Stimulated activated CD4-positive, alpha-beta T cell treated with anti-CD3 and anti-CD28 coated beads, Interleukin-1b, Interleukin-23, amount 100 ng/mL, for 24 hours (primary cell): ENCODE measurements at places on chromosomes 7 and 10.

DNA sequence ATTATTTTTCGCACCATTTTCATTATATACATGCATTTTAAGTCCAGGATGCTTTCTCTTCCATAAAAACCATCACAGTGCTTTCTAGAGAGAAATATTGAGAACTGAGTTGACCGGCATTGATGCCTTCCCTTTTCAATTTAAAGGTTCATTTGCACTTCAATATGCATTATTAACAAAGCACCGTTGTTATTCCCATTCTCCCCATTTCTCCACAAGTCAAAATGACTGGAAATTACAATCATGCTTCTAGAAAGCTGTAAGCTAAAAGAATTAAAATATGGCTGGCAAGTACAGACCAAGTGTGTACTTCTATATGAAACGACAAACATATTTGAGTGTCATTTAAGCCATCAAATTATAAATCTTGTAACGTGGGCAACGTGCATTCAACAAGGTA, 219.5 kb downstream of the FANK1 start:
- DNase-seq = no peak

- DNase-seq = no peak
Measured at GRCh38 chr10:12592967-12593366, 243.6 kb downstream of the CAMK1D start.

DNA sequence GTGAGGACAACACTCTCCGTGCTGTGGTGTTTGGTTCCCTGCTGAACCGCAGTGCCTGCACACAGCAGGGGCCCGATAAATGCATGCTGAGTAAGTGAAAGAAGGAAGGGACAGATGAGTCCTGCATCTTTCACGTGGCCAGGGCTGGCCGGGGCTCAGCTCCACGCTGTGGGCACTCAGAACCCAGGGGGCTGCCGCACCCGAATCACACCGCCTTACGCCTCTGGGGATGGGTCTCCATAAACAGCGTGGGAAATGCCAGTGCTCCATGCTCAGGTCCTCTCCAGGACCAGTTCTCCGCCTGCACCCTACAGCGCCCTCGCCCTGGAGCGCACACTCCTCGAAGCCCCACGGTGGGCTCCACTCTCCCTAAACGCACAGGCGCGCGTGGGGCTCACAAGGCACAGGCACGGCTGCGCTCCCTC, 38.1 kb downstream of the RASGEF1A start:
- DNase-seq = no peak

- DNase-seq = no peak
Measured at GRCh38 chr7:152462995-152463708, 27.3 kb upstream of the KMT2C start.

DNA sequence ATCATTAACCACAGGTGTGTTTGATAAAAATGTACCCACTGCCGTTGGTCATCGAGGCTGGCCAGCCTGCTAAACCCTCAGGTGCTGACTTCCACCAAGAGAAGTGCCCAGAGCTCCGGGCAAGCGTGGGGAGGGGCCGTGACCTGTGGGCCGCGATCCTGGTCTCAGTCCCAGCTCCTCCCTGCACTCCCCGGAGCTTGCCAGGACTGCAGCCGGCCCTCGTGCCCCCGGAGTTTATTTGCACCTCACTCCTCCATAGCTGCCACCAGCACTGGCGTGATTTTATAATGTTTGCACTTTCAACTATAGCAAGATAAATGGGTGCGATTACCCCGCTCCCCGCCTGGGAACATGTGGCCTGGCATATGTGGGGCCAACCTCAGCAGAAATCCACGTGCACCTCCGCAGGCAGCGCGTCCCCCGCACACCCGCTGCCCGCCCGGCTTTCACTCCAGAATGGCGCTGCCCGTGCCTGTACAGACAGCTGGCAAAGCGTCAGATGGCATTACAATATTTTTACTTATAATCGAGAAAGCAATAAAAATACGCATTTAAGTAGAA, 30.8 kb downstream of the UNCX start:
- no peak for DNase-seq

GRCh38 chr7:135964274-135964673, 12.9 kb downstream of the MTPN start:
- DNase-seq = no peak

DNA sequence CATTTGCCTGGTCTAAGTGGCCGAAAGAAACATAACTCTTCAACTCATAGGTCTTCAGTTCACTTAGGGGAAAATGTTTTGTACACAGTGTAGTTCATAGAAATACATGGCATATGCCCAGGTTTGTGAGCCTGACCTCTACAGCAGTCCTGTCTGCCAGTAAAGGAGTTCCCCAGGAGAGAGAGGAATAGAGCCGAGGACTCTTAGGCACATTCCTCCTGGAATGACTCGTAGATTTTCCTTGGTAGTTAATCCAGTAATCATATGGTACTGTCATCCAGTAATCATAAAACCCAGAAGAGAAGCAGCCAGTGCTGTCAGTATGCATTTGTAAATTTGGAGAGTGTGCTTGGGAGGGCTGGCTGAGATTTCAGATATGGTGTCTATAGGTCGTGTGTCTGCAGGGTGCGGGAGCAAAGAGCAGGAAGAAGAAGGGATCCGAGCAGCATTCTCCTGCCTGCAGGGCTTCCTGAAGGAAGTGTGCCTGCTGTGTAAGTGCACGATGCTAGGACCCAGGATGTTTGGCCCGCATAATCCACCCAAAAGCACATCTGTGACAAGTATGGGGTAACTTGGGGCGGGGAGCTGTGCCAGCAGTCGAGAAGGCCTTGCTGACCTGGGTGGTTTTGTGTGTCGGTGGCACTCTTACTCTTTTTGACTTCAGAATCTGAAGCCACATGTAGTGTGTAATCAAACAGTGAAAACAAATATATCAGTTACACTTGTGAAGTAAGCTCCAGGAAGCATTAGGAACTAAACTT, 13.9 kb downstream of the EIF4H start:
- no peak for DNase-seq

- peak; percentile 9 for DNase-seq
Measured at GRCh38 chr7:17022920-17023319, 141.1 kb upstream of the AGR3 start.

DNA sequence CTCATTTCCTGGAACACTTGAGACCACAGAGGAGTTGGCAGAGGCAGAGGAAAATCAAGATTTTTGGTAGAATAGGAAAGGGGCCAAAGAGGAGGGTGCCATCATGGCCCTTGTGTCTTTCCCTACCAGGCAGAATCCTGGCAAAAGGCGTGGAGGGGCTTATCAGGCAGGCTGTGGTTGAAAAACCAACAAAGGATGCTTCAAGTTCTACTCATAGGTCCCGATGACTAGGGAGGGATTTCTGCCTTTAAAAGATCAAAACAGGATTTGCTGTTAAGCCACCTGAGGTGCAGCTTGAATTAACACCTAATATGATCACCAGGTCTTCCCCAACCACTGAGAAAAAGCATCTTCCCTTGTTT, 45.7 kb downstream of the BPGM start:
- no peak for DNase-seq

DNA sequence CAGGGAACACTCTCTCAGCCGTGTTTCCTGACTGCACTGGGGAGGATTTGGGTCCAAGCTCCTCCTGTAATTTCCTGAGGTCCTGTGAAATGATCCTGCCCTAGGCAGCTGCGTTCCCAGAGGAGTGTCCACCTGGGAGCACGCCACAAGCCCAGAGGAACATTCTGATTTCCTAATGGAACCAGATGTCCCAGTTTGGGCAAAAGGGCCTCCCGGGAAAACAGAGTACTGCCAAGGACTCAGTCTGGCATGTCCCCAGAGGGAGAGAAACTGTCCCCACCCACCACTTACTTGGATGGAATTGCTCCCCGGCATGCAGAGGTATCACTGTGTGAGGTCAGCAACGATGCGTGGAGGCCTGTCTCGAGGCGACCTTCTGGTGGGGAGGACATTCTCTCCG, 34.5 kb downstream of the ASB13 start:
- no peak for DNase-seq

DNA sequence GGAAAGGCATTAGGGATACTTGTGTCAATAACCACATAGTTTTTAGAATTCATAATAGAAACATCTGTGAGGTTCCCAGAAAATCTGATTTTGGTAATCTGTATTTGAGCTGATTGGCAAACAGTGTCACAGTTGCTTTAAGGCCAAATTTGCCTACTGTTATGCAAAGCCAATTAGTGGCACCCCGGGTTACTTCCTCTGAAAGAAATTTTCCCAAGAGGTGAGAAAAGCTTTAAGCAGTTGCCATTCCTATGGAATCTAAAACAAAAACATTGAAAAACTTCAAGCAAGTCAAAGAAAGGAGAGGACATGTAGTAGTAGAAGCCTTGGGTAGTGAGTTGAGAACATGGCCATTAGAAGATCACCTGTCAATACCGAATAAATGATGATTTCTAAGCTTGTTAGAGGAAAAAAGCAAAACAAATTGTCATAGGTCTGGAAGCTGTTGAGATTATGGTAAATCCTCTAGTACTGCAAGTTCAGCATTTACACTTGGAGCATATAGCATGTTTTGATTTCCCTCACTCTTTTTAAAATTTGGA, 176.8 kb downstream of the TWIST1 start:
- DNase-seq = no peak

GRCh38 chr10:15141136-15142054, 27.1 kb downstream of the NMT2 start:
- no peak for DNase-seq

DNA sequence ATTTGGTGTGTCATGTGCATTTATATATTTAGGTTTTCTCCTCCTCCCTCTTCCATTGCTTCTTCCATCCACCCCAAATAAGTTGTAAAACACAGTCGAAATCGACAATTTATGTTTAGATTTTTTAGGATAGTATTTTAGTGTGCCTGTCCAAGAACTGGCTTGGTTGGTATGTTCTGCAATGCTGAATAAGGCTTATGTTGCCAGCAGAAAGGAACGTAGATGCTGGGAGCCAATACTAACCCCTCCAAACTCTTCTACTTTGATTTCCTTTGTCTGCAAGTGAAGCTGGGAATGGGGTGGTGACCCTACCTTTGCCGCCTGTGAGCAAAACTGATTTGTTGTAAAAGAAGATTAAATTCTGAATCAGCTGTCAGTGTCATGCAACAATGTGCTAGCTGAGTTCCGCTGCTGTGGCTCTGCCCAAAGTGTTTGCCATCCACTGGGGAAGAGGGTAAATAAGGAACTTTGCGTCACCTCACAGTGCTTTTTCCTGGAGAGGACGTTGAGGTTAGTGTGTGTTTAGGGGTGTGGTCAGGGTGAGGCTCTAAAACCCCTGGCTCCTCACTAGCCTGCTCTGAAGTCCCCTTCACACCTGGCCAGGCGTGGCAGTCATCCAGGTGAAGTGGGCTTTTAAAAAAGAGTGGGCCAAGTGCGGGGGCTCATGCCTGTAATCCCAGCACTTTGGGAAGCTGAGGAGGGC, 44.4 kb downstream of the TACC2 start:
- no peak for DNase-seq

GRCh38 chr10:75724047-75724446, 292.6 kb downstream of the LRMDA start:
- no peak for DNase-seq

DNA sequence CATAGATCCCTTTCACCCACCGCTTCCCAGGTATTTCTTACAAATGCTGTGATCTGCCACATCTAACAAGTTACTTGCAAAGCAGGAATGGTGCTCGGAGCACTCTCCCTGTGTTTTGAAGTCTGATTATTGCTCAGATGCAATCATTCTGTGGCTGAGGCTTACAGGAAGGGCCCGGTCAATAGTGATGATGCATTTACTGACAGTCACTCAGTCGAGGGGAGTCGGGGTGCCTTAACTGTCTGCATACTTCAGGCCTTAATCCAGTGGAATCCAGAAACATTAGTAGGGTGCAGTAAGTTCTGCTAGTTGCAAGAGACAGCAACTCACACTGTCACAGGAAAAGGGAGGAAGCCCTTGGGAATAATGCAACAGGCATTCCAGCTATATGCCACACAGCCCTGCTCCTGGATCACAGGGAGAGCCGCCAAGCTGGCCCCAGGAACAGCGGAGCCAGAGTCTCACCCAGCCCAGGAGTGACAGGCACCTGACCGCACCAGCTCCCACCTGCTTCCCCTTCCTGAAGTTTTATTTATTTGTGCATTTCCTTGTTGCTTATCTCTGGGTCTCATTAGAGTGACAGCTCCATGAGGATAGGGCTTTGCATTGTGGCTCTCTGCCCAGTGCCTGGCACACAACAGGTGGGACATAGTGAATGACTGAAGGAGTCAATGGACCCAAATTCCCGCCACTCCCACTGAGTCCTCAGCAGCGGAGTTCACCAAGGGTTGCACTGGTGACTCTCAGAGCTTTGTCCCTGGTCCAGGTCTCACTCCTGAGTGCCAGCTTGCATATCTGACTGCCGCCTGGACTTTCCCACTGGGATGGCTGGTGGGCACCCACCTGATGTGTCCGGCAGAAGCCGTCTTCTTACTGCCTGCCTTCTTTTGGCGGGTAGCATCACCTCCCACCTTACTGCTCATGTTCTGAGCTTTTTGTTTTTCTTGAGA, 212.5 kb upstream of the SH2B2 start:
- DNase-seq = no peak

GRCh38 chr10:124026589-124026939, 66.8 kb downstream of the CHST15 start:
- no peak for DNase-seq

- DNase-seq = no peak
Measured at GRCh38 chr7:77944183-77945182, 145.9 kb downstream of the PHTF2 start.

GRCh38 chr7:42227021-42227420, 10.0 kb downstream of the GLI3 start:
- no peak for DNase-seq

GRCh38 chr7:18198868-18199267, 171.2 kb upstream of the PRPS1L1 start:
- no peak for DNase-seq

DNA sequence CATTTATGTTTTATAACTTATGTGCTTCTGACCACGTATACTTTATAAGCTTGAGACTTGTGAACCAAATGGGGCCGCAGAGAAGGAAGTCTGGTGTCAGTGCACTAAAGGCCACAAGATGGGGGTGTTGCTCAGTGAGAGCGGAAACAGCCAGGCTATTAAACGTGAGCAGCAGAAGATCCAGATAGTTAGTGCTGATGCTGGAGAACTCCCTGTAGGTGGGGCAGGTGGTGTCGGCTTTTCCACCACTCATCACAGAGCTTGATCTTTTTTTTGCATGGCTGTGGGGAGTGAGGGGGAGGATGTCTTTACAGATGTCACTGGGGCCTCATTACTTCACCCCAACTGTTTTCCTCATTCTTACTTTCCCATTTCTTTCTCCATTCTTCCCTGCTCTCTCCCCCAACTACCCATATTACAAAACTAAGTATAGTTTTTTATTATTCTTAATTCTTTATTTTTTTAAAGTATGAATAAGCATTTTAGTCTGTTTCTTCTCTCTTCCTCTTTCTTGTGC, 34.7 kb downstream of the ACADSB start:
- peak; percentile 15 for DNase-seq

DNA sequence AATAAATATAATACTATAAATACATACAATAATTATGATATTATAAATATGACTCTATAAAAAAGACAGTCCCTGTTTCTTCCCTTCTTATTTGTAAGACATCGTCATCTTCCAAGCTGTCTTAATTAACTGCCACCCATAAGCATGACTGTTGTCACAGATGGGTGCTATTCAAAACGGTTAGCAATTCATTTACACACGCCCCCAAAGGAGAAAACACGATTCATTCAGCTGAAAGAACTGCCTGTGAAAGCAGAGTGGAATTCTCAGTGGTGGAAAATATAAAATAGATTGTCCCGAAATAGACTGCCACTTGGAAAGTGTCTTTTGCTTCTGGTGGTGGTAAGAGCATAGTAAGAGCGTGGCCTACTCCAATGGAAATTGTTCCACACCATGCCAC, 48.9 kb upstream of the ELMO1 start:
- DNase-seq = no peak

- DNase-seq = no peak
Measured at GRCh38 chr10:95333997-95334804, 43.4 kb upstream of the PDLIM1 start.
